ENCODE measurements at places on chromosomes 1 and 21.

DNA sequence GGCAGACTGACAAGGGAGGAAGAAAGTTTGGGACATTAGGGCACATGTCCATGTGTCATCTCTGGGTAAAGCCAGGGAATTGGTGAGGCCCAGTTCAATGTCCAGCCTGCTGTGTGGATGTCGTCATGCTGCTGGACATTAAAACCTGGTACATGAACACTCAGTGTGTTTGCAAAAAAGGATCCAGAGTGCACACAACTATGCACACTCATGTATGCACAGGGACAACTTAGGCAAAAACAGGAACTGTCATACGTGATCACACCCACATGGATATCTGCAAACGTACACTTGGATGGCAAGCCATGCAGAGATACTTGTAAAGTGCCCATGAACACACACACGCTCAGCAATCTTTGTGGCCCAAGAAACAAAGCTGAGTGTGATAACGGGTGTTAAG is 47.9 kb upstream of the NEK2 start:
- no peak for DNase-seq

DNA sequence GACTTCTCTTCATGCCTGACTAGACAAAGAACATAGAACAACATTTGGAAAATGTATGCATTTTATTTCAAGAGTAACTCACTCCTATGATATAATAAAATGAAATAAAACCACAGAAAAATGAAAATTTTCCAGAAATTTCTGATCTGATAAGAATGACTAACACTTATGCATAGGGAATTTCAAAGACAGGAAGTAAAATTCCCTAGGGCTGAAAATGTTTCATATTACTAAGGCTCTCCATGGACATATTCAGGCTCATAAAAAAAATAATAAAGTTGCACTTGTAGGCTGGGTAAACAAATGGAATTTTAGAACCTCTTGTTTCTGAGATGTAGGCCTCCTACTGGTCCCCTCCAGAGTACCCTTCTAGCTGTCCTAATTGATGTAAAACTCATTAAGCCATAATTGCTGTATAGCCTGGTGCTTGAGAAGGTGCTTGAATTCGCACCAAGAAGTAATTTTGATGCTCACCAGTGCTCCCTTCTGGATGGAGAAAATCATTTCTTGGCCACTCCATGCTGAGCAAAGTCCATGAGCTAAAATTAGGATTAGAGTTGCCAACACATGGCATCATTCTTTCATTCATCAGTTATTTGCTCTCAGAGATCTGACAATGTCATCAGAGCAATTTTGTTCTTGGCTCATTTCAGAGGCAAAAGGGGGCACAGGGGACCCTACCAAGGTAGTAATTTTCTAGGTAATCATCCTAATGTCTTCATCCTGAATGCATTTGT is 641.0 kb upstream of the CAMK1G start:
- no peak for DNase-seq

DNA sequence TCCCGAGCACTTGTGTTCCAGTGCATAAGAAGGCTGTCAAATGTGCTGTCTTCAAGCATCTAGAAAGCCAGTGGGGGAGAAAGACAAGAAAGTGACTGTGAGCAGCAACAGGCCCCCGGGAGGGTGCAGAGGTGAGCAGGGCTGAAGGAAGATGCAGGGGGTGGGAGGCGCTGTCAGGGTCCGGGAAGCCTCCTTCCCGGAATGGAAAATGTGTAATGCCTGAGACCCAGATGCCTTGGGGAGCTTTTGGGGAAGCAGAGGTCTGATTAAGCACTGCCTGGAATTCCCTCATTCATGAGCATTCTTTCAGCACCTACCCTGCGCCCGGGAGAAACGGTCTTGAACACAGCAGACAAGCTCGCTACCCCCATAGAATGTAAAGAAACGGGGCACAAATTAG is 1.3 kb downstream of the NPHP4 start:
- peak; percentile 59 for DNase-seq

- DNase-seq, result peak; percentile 20
These were observed 131.2 kb downstream of the AK5 start for GRCh38 chr1:77412820-77413530.

Measured in neural progenitor cell (in vitro differentiated cells).